Fibroblast of skin of scalp (primary cell): ENCODE measurements at places on chromosomes 13 and 19.
A peak's percentile ranks its signal among the peaks of the same experiment; 100 is the strongest.

GRCh38 chr13:34847766-34848165 lies 94.3 kb upstream of the NBEA start:
- no peak for DNase-seq

- no peak for DNase-seq
These were observed 5.1 kb downstream of the OR10H1 start for GRCh38 chr19:15810335-15810734.

GRCh38 chr19:12567951-12568350 lies 16.7 kb upstream of the ZNF564 start:
- DNase-seq, result peak; percentile 9

DNA sequence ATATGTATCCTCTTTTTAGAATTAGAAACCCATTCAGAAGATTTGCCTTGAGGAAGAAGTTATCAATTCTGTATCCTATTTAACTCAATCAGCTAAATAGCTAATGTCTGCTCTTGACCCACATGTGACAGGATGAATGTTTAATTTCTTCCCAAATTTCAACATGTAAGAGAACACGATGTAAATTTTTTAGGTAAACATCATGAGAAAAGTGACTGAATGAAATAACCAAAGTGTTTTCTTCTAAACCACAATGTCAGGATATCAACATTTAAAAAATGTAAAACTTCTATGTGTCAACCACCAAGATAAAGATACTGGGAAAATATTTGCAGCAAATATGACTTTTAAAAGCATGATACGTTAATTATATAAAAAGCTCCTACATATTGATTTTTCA lies 302.4 kb downstream of the DCT start:
- peak; percentile 29 for DNase-seq

- peak; percentile 94 for DNase-seq
These were observed 162.5 kb downstream of the KCTD12 start for GRCh38 chr13:76723551-76724232.

DNA sequence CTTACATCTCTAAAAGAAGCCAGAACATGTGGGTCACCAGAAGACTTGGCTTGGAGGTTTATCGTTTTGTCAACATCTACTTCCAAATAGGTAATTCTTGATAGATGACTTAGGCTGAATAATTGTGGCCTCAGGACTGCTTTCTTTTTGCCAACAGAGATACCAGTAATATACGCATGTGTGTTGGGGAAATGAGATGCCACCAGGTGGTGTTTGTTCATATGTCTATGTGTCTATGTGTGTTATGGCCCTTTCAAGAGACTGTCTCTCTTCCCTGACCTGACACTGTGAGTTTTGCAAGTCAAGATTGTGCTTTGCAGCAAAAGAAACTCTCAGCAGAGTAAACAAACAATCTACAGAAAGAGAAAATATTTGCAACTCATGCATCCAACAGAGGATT lies 31.6 kb upstream of the METTL21C start:
- no peak for DNase-seq

- peak; percentile 97 for DNase-seq
These were observed 18.2 kb upstream of the PTBP1 start for GRCh38 chr19:778910-779653.

GRCh38 chr13:73146707-73147106 lies 87.9 kb downstream of the KLF5 start:
- peak; percentile 54 for DNase-seq

GRCh38 chr13:46496086-46496485 lies 56.9 kb upstream of the LRCH1 start:
- no peak for DNase-seq

- no peak for DNase-seq
These were observed 22.5 kb upstream of the SHKBP1 start for GRCh38 chr19:40553885-40554857.

DNA sequence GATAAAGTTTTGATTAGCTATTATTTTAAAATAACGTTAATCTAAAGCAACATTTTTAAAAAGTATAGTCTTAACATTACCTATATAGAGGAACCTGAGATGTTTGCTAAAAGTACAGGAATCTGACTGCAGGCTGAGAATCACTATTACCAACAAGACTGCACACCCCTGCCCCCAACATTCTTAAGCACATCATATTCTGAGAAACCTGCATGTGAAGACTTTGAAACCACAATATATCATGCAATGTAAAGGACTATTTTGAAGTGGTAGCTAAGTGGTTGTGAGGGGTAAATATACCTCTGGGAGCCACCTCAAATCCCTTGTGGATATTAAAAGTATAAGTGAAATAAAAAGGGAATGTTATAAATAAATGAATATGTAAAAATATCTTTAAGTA lies 119.0 kb upstream of the KLF12 start:
- no peak for DNase-seq

- no peak for DNase-seq
These were observed 70.1 kb downstream of the STK24 start for GRCh38 chr13:98506728-98507230.

DNA sequence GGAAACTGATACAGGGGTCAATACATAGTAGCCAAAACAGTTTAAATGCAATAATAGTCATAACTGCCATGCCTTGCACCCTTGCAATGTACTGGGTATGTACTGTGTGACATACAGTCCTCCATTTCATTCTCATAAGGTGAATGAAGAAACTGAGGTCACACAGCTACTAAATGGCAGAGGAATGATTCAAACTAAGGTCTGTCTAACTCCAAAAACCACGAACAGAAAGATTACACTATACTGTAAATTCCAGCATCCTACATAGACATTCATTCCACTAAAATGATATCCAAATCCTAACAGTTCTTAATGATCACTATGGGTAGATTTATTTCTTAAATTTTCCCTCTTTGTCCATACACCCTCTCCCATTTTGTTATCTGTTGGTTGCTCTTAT lies 238.1 kb upstream of the SERP2 start:
- DNase-seq, result no peak

- no peak for DNase-seq
These were observed 320.9 kb downstream of the DCLK1 start for GRCh38 chr13:35810321-35810720.

- DNase-seq, result no peak
These were observed 26.1 kb upstream of the TIMM44 start for GRCh38 chr19:7969555-7969939.

DNA sequence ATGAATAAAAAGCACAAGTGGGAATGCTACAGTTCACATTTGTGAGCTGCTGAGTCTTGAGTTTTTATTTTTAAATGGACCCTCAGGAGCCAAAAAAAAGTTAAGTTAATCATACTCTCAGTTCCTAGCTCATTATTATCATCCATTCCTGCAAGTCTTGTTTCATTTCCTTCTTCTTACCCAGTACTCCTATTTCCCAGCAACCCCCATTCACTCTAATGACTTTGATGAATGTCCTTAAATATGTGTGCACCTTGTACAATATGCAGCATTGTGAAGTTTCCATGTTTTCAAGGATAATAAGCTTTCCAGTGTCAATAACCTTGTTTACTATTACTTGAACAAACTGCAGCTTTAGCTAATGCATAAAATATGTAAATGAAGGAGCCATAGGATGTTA lies 366.2 kb downstream of the DCT start:
- no peak for DNase-seq

GRCh38 chr13:101736566-101736965 lies 284.1 kb downstream of the ITGBL1 start:
- DNase-seq, result no peak

DNA sequence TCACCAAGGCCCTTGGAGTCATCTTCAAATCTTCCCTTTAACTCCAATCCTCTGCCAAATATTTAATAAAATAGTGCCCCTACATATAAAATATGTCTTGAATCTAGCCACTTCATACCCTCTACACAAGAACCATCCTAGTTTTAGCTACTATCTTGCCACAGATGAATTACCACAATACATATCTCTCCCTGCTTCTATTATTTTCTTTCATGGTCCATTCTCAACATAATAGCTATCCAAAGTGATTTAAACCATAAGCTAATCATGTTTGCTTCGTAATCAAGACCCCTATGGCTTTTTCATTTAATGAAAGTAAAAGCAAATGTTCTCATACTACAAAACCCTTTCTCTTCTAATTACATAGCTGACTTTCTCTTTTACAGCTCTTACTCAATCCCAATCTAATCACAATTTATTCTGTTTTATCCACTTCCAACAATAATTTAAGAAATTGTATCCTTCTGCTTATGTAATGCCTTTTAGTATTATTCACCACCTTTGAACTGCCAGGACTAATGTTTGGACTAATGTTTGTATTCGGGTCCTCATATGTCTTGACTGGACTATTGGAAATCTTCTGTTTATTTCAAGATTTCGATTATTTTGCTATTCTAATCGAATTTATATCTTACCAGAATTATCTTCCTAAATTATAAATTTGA lies 412.0 kb downstream of the SLITRK1 start:
- DNase-seq, result no peak

DNA sequence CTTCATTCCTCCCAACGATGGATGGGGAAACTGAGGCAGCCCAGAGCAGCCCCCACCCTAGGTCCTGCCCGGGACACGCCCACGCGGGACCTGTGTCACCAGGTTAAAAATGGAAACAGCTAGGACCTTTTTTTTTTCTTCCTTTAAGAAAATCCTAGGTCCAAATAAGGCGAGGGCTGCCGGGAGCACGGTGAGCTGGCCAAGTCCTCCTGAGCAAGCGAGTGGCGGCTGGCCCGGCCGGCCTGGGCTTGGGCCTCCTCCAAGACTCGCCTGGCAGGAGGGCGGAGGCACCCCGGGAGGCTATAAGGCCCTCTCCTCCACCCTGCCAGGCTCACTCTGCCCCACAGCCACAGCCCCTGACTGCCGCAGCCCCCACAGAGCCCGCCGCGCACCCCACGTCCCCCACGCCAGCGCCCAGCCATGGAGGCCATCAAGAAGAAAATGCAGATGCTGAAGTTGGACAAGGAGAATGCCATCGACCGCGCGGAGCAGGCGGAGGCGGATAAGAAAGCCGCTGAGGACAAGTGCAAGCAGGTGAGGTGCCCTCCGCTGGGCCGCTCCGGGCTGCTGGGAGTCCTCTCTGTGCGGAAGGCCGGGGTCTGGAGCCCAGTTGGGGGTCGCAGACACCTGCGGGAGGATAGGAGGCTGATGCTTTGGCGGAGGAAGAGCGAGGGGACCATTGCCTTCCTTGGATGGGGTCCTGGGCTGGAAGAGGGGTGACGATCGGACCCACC lies 8.9 kb upstream of the TPM4 start:
- peak; percentile 93 for DNase-seq

DNA sequence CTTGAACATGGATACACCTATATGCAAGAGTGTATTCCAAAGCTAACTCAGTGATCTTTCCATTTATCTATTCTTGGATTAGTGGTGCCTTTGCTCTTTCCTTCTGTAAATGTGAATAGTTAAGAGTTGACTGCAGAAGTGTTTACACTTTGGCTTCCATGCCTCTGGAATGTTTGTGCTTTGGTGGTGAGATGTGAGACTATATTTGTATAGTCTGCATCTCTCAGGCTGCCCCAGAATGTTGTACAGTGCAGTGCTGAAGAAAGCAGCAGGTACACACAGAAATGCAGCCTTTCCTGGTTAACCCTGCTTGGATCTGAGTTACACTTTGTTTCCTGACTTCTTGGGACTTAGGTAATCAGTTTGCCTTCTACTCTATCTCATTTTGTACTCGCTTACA lies 90.2 kb downstream of the DNAJC15 start:
- no peak for DNase-seq

DNA sequence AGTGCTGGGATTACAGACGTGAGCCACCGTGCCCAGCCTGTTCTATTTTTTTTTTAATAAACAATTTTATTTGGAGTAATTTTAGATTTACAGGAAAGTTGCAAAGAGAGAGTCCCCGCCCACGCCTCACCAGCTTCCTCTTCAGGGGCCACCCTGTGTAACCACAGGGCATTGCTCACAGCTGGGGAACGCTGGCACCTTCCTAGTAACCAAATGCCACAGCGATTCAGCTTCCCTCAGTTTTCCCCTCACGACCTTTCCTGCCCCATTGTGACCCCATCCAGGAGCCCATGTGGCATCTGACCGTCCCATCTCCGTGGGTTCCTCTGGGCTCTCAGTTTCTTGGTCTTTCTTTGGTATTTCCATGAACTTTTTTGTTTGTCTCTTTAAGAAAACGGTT lies 83.9 kb downstream of the GNG7 start:
- peak; percentile 38 for DNase-seq

GRCh38 chr13:67298297-67298696 lies 68.2 kb upstream of the PCDH9 start:
- DNase-seq, result no peak
